ENCODE measurements at places on chromosomes 11 and 22. TPM values are rescaled to one million over a fixed set of nuclear protein-coding genes. Genes with fewer than 3 reads are reported as not detected.

- DNase-seq: no peak
- no peak within 1 kb of the TSS for H3K4me3 ChIP-seq
- H3K36me3 ChIP-seq: no peaks in the 10 kb centered on the region
These were observed at the start of gene SCGB2A2 for GRCh38 chr11:62269654-62270278. SCGB2A2 (plus strand) TSS chr11:62270158; CDS start chr11:62270217, 59 bp downstream.

DNA sequence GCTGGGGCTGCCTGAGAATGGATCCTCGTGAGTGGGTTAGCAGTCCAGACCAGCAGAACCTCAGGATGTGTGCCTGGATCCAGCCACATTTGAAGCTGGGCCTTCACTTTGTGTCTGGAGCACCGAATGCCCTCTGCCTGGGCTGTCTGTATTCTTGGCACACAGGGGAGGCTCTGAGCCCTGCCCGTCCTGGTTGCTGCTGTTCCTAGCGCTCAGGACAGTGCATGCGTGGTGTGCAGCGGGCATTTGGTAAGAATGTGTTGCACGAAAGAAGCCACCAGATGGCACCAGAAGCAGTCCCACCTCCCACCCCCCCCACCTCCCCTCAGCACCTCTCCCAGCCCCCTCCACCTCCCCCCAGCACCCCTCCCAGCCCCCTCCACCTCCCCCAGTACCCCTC is 4.1 kb upstream of the MAPK11 start:
- H3K4me1 ChIP-seq: peaks cover 6% of the 10 kb centered on the region
- H3K36me3 ChIP-seq: no peaks in the 10 kb centered on the region
- H3K4me3 ChIP-seq: peak overlapping the region; percentile 68
- DNase-seq: no peak
- peaks cover 8% of the 10 kb centered on the region for H3K27me3 ChIP-seq
- no peak overlapping the region for H3K27ac ChIP-seq

DNA sequence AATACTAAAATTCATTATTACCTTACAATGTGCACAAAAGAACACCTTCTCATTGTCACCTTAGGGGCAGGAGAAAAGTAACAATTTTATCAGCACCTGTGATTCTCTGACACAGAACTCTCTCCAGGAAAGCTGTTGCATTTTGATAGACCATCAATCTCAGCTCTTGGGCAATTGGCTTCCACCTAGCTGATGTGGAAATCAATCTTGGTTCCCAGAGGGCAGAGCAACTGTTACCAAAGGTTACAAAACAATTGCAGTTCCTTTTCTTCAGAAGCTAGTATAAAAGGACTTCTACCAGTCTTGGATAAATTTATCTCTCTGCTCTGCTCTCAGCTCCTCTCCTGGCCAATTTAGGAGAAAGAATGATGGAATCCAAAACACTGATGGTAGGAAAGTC is 157.8 kb upstream of the DDI1 start:
- H3K27me3 ChIP-seq: no peaks in the 10 kb centered on the region
- H3K36me3 ChIP-seq: no peaks in the 10 kb centered on the region
- H3K27ac ChIP-seq: no peak overlapping the region

DNA sequence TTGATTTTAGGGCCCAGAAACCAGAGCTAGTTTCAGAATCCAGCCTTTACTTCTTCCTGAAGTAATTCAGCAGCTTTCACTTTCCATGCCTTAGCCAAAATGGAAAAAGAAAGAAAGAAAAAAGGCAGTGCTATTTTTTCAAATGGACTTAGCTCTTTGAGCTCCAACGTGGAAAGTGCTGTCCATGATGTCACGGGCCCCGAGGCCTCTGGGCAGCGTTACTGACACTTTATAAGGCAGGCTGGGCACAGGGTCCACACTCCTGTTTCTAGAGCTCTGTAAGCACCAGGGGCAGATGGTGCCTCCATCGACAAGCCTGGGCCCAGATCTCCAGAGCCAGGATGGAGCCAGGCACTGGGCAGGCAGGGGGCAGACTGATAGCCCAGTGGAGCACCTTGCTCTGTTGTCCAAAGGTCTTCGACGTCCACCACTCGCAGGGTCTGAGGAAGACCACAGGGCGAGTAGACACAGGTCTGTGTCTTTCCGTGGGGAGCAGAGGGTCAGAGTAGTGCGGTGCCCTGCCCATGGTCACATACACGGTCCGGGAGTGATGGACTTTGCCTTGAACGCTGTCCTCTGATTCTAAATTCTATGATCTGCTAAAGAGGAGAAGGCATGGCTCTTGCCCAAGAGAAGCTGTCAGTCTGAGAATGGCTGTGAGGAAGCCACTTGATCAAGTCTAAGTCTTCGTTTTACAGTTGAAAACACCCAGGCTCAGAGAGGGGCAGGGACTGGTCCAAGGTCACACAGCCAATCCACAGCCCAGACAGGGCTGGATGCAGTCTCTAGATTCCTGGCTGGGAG is 22.0 kb upstream of the WNT11 start:
- peaks cover 28% of the 10 kb centered on the region for H3K4me1 ChIP-seq
- H3K27ac ChIP-seq: no peak overlapping the region
- no peaks in the 10 kb centered on the region for H3K36me3 ChIP-seq
- H3K4me3 ChIP-seq: no peak overlapping the region

Gene FXYD6
- total RNA-seq: not detected

Gene SOX6
- total RNA-seq: not detected

DNA sequence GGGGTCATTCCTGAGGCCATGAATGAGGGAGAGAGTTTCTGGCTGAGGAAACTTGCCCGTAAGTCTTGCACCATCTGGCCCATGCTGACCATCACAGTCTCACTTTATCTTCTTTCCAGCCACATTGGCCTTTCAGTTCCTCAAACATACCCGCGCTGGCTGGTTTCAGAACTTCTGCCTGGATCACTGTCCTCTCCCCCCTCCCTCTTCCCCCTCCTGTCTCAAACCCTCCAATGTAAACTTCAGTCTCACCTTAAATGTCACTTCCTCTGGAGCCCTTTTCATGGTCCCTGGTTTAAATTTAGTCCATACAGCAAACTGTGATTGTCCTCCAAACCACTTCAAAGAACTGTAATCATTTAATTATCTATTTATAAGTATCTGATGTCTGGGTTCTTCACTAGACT is 3.7 kb upstream of the TMEM109 start:
- H3K4me3 ChIP-seq: no peak overlapping the region
- no peak overlapping the region for H3K27ac ChIP-seq
- H3K27me3 ChIP-seq: peaks cover 16% of the 10 kb centered on the region
- peaks cover 2% of the 10 kb centered on the region for H3K36me3 ChIP-seq

GRCh38 chr11:624705-625635 is at the start of gene CDHR5:
CDHR5 (minus strand) TSS chr11:624955; CDS start chr11:624902, 53 bp downstream.
- peaks cover 20% of the 10 kb centered on the region for H3K4me1 ChIP-seq
- no peak within 1 kb of the TSS for H3K27ac ChIP-seq
- no peak within 1 kb of the TSS for H3K4me3 ChIP-seq

Gene DRICH1
- total RNA-seq: 0.34 TPM

Gene SEPTIN3
- total RNA-seq: 7.9 TPM

GRCh38 chr11:128593281-128593680 is 5.9 kb upstream of the ETS1 start:
- H3K4me1 ChIP-seq: no peaks in the 10 kb centered on the region
- H3K27ac ChIP-seq: no peak overlapping the region
- H3K36me3 ChIP-seq: no peaks in the 10 kb centered on the region
- H3K27me3 ChIP-seq: peaks cover 8% of the 10 kb centered on the region

GRCh38 chr22:22196833-22197477 is 47.6 kb upstream of the VPREB1 start:
- H3K27me3 ChIP-seq: peaks cover 15% of the 10 kb centered on the region
- no peak overlapping the region for H3K27ac ChIP-seq
- H3K4me1 ChIP-seq: no peaks in the 10 kb centered on the region
- H3K4me3 ChIP-seq: no peak overlapping the region
- DNase-seq: no peak

Gene NLRX1
- total RNA-seq: 24.1 TPM

Gene CFAP300
- total RNA-seq: not detected

DNA sequence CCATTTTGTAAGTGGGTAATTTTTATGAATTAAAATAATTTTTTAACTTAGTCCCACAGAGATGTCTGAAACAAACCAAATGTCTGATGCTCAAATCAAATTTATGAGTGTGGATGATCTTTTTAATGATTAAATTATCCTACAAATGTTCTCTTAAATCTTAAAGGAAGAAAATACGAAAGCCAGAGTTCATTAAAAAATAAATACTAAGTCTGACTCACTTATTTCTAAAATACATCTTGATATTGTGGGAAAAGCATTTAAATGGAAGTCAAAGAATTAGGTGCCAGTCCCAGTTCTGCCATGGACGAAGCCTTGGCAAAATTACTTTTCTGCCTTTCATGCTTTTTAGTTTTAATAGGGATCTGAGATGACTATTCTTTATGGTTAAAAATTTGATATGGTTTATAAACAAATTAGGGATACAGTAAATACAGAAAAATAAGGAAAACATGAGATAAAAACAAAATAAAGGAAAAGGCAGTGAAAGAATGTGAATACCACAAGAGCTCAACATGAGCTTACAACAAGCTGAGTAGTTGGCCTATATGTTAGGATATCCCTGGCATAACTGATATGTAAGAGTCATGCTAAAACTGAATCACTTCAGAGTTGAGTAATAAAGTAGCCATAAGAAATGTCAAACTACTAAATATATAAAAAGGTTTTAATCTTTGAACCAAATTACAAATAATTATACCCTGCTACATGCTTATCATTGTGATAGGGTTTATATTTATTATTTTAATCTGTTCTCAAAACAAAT is 9.2 kb downstream of the CCDC34 start:
- peaks cover 4% of the 10 kb centered on the region for H3K36me3 ChIP-seq
- H3K27me3 ChIP-seq: no peaks in the 10 kb centered on the region
- no peak overlapping the region for H3K27ac ChIP-seq

DNA sequence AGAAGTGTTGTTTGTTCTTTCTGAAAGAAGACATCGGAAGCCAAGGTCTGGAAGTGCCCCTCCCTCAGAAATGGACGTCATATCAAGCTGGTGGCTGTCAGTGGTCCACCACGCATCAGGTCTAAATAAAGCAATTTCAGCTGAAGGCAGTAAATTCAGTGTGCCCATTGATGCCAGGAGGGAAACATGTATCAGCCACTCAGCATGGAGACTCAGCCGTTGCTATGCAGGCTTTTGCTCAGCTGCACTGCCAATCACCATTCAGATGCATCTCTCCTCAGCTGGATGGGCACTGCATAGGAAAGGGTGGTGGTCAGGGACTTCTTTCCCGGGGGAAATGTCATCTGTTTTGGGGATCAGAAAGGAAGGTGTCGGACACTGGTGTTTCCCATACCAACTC is 878.2 kb downstream of the NTM start:
- DNase-seq: no peak
- H3K27ac ChIP-seq: no peak overlapping the region
- no peak overlapping the region for H3K4me3 ChIP-seq

DNA sequence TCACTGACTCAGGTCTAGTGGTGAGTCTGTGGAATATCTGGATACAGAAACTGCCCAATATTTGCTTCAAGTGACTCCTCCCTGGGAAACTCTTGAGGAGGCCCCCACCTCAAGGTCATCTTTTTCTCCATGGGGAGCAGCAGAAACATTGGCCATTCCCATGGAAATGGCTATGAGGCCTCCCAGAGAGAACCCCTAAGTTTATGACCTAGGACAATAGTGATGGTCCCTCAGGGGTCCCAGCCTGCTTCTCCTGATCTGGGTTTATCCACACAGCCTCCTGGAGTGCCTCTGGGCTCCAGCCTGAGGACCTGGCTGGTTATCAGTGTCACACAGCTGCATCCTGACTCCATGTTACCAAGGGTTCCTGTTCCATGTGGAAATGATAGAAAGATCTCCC is 131.2 kb downstream of the ZNF280B start:
- DNase-seq: no peak
- peaks cover 25% of the 10 kb centered on the region for H3K27me3 ChIP-seq
- H3K4me3 ChIP-seq: no peak overlapping the region

Gene GGTLC2
- not detected for total RNA-seq

GRCh38 chr11:127055236-127055635 is 54.7 kb upstream of the KIRREL3 start:
- H3K36me3 ChIP-seq: no peaks in the 10 kb centered on the region
- H3K4me1 ChIP-seq: no peaks in the 10 kb centered on the region
- DNase-seq: no peak
- no peak overlapping the region for H3K27ac ChIP-seq
- no peaks in the 10 kb centered on the region for H3K27me3 ChIP-seq

- no peaks in the 10 kb centered on the region for H3K4me1 ChIP-seq
- no peak overlapping the region for H3K4me3 ChIP-seq
- no peak overlapping the region for H3K27ac ChIP-seq
- H3K36me3 ChIP-seq: no peaks in the 10 kb centered on the region
- DNase-seq: no peak
- peaks cover 19% of the 10 kb centered on the region for H3K27me3 ChIP-seq
These were observed 13.2 kb upstream of the SMIM35 start for GRCh38 chr11:118099838-118100556.

Data from activated T-helper 1 cell treated with anti-CD3 and anti-CD28 coated beads, Interleukin-12 subunit alpha, Interleukin-12 subunit beta, Interleukin-2, Interleukin-4 antibody, amounts not matched to agents 30 ng/mL and 10 ng/mL and 1 ng/mL, durations not matched to agents 14 hours and 24 hours and 36 hours (primary cell).